ENCODE measurements at places on chromosomes 12 and 14.

- DNase-seq, result no peak
These were observed 113.1 kb upstream of the FOXG1 start for GRCh38 chr14:28653521-28653920.

DNA sequence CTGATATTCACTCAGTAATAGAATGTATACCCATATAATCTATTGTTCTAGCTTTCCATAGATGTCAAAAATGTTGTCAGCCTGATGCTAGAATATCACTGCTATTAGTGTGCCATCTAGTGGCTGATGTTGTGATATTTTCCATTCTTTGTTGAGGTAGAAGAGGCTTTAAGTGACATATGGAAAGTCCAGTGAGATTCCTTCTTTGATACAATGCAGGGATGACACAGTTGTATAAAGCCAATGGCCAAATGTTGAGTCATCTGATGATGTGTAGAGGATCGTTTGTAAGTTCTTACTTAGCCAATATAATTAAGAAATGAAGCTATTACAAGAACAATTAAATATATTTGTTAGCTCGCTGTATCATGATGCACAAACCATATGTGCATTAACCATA lies 58.1 kb upstream of the PCED1B start:
- peak; percentile 43 for DNase-seq

- no peak for DNase-seq
These were observed 26.8 kb downstream of the CORO1C start for GRCh38 chr12:108704527-108704926.

DNA sequence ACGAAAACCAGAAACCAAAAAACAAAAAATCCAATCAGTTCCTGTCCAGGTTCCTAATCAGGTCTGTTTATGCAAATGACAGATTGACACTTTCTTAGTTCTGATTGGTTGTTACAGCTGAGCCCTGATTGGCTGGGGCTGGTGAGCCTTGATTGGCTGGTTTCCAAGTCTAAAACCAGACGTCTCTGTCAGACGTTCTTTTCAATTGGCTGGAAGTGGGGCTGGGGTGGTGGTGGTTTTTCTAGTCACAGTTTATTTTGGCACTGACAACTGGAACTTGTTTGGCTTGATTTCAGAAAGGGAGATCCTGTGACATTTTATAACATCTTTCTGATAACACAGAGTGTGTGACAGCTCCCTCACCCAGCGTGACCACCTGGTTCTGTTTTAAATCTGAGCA lies 36.1 kb upstream of the PRICKLE1 start:
- no peak for DNase-seq

GRCh38 chr14:60686865-60687264 lies 37.3 kb downstream of the SIX4 start:
- no peak for DNase-seq

DNA sequence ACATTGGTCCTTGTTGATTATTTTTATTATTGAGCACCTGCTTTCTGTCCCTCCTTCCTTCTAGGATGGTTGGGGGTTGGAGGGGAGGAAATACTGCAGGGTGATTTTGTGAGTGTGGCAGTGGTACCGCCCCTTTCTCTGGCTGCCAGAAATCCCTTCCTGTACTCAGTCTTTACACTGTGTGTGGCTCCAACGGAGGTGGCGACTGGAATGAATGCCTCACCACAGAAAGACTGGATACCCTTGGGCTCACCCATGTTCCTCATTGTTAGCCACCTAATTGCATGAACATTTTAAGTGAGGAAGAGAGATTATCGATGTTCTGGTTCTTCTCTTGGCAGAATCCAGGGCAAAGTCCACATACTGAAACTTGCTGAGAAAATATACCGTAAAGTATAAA lies 272.0 kb upstream of the E2F7 start:
- DNase-seq, result no peak

DNA sequence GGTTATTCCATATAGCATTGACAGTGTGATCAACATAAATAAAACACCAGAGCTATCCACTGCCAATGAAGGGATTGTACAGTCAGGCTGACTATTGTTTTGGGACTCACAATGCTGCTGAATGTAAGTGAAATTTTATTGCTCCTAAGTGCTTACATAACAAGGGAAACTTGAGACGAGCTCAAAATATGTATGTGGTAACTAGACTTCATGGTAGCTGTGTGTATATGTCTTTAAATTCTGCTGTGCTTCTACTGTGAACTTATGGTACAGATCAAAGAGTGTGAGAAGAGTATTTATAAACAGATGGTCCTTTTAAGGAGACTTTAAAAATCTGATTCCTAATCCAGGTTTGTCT lies 6.9 kb downstream of the FLRT2 start:
- no peak for DNase-seq

DNA sequence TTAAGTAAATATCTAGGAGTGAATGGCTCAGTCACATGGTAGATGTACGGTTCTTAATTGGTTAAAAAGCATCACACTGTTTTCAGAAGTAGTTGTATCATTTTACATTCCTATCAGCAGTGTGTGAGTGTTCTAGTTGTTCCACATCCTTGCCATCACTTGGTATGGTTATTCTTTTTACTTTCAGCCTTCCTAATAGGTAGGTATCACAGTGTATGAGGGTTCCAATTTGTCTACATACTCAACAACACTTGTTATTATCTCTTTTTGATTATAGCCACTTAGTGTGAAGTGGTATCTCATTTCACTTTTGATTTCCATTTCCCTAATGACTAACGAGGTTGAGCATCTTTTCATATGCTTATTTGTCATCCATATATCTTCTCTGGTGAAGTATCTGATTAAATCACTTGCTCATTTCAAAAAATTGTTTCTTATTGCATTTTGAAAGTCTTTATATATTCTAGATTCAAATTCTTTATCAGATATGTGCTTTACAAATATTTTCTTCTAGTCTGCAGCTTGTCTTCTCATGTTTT lies 3.5 kb upstream of the SPRYD3 start:
- no peak for DNase-seq

DNA sequence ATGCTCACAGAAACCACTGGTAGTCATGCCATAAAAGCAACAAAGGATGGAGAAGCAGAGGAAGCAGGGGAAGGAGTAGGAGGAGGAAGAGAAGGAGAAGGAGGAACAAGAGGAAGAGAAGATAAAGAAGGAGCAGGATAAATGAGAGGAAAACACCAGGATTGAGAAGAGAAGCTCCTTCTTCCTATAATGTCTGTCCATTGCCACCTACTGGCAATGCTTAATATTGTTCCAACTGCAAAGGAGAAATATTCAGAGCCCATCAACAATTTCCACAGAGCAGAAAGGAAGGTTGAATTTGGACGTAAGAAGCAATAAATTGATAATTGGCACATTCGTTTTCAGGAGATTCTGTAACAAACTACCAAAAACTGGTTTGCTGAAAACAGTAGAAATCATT lies 898.4 kb downstream of the SLC16A7 start:
- DNase-seq, result no peak
